ENCODE measurements at places on chromosomes 12 and 14. TPM values are rescaled to one million over a fixed set of nuclear protein-coding genes. Genes with fewer than 3 reads are reported as not detected.
A peak's percentile ranks its signal among the peaks of the same experiment; 100 is the strongest.

DNA sequence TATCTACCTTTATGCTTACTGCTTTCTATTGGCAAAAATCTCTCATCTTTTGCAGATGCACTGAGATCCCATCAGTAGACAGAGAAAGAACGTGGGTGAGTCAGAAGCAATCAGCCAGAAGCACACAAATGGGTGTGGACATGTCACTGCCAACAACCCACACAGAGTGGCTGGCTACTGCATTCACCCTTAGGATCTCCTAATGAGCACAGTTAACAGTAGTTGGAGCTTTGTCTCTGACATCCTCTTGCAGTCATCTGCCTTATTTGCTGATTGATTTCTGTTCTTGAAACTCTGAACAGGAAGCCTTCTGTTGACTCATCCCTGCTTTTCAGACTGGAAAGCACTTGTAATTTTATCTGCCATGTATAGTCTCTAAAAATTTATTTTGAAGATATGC lies 117.2 kb downstream of the RGS6 start:
- no peak for DNase-seq

The HOXC11 gene
- not detected for total RNA-seq

DNA sequence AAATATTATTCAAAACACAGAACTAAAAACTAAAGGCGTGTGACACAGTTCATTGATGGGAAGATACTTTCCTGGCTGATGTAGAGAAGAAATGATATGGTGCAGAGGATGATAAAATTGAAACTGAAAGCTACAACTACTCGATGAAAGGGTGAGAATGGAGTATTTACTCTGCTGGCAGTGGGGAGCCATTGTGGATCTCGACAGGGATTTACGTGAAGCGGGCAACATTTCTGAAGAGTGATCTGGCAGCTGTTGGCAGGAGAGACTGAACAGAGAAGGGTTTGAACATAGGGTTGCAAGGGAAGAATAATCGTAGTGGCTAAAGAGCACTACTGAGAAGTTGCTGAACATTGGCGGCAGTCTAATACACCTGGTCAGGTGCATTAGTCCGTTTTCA lies 464.9 kb downstream of the PDZRN4 start:
- no peak for DNase-seq

The NFE2 gene
- 0.20 TPM for total RNA-seq

The WNT1 gene
- total RNA-seq, result not detected

DNA sequence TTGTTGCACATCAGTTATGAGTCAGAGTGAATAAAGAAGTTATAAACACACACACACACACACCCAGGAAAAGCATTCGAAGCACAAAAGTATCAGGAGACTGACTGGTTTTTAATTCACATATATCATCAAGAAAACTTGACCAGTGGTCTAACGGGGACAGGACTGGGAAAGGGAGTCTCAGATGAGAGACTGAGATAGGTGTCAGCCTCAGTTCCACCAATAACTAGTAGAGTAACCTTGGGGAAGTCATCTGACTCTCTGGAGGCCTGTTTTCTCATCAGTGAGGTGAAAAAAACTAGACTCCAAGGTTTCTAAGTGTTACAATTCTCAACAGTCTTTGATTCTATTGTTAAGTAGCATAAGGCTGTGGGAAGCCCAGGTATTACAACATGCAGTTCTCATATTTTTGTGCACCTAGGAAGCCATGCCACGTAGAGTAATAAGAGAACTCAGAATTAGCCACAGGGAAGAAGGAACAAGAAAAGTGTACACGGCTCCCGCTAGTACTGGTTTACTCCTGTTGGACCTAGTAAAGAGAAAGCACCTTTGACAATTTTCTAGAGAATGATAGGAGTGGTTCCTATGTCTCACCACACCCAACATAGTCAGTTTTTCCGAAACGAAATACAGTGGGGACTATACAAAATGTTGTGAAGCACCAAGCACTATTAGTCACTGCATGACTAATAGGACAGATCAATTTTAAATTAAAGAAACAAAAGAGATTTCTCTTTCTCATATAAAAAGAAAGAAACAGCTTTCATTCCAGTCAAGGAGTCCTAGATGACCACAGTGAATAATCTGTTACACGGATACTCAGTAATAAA lies 5.0 kb downstream of the PPTC7 start:
- DNase-seq, result no peak

GRCh38 chr14:34713681-34714319 lies 593 bp downstream of the CFL2 start:
- peak; percentile 5 for DNase-seq

The NUP107 gene
- total RNA-seq, result 159 TPM
